ENCODE measurements at places on chromosomes 7 and 10.

DNA sequence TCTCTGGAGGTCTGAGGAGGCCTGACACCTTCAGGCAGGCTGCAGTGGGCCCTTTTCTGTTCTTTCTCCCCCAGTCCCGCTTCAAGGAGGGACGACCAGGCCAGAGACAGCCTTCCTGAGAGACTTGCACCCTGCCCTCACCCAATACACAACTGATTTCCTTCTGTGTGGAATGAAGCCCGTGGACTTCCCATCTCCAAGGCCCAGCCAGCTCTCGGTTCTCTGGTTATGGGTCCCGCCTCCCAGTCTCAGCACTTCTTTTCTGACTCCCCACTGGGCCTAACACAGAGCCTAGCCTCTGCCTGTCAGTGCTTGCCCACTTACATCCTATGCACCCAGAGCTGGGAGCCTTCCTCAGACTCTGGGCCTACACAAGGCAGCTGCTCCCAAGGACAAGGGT is 24.1 kb upstream of the ADCYAP1R1 start:
- no peak for DNase-seq

DNA sequence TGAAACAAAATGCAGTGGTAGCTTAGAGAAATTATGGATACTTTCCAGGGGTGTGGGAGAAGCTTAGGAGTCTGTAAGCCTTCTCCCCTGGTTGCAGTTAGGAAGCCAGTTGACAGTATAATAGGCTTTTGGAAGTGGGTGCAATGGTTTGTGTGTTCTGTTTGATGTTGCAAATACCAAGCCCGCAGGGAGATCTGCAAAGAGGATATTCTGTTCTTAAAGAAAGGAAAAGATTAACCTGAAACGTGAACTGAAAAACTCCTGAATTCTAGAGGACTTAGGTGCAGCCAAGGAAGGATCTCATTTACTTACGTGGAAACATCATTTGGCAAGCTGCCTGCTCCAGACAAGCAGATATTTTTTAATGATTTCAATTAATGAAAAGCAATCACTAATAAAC is 496.6 kb downstream of the AUTS2 start:
- no peak for DNase-seq

DNA sequence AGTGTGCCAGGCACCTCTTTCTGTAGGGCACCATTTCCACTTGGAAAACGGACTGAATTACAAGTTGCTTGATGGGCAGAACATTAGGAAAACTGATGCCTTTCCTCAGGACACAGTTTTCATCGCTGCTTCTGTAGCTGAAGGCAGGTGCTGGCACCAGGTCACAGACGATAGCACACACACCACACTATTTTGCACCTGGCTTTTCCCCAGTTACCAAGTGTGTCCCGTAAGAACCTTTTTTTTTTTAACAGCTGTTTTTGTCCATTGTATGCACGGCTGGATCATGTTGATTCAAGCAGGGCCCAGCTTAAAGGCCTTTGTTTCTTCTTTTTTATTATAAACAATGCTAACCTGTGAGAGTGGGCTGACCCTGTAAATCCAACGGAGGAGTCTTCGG is 1.3 kb upstream of the GET4 start:
- DNase-seq: no peak

- DNase-seq: no peak
Observed at GRCh38 chr10:72244573-72245038, 28.5 kb upstream of the ASCC1 start.

DNA sequence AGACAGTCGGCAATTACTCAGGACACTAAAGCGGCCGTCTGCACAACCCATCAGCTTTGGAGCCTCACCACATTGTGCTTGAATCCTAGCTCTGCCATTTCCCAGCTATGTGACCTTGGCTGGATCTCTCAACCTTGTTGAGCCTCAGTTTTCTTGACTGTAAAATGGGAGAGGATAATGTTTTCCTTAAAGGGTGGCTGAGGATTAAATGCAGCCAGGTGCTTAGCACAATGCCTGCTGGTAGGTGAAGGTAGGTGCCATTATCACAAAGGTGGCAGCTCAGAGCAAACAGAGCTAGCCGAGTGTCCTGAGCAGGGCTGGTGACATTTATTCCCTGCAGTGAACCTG is 508.5 kb upstream of the ZMIZ1 start:
- no peak for DNase-seq

DNA sequence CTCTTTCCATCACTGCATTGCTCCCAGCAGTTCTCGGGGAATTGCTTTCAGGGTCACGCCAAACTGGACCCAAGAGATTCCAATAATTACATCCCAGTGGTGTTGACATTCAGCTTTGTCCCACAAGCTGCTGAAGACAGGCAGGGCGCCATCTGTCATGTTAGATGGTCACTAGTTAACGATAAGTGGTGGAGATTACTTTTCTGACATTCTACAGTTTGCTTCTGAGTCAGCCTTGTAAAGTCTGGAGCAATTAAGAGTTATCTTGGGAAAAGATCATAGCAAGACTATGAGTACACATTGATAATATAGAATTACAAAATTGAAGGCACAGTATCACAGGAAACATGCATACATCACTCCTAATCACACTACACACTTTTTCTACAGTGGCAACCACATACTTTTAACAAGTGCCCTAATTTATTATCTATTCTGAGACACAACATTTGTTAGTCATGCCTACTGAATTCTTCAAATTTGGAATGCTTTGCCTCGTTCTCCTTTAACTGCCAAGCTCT is 41.9 kb downstream of the SEMA3C start:
- DNase-seq: no peak

DNA sequence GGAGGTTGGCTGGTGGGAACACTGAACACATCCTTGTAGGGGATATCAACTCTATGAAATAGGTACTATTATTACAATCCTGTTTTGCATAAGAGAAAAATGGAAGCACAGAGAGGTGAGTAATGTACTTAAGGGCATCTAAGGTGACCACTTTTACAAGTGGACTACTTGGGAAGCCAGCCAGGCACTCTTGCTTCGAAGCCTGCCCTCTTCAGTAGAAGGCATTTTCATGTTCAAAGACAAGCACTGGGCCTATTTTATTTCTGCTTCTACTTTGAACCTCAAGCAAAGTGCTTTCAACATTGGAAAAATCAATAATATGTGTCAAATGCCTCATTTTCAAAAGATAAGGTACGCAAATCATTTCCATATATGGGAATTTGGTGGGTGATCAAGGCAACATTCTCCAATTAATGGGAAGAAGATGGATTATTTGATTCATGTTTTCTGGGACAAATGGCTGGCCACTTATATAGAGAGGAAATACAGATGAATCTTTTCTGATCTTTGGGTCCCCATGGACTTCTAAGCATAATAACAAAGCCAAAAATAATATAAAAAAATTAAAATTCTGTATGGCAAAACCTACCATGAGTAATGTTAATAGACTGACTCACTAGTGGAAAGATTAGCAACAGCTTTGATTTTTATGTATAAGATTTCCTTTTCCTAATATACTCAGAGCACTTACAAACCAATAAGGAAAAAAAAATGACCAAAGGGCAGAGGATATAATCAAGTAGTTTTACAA is 270.2 kb downstream of the FRMD4A start:
- DNase-seq: no peak

DNA sequence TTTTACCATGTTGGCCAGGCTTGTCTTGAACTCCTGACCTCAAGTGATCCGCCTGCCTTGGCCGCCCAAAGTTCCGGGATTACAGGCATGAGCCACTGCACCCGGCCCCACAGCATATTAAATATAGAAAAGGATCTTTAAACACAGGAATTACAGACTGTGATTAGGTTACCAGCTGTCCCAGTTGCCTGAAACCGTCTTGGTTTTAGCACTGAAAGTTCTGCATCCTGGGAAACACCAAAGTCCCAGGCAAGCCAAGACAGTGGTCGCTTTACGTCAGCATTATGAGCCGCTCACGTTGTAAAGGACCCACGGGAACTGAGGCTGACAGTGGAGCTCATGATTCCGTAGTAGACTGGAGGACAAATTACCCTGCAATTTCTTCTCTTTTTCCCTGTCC is 69.0 kb upstream of the FAM180A start:
- DNase-seq: no peak

DNA sequence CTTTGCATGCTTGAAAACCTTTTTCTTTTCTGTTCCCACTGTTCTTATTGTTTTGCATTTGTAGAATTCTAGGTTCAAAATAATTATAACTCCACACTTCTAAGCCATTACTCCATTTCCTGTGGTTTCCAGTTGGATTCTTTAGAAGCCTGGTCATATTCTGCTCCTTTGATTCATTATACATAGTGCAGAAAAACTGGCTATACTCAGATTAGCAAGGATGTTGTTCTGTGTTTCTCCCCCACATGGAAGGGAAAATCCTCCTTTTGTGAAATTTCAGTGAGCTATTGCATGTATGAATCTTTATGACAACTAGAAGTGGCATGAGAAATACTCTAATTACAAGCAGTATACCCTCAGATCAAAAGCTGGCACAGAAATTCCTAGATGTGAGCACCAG is 79.5 kb downstream of the SLC13A1 start:
- no peak for DNase-seq

DNA sequence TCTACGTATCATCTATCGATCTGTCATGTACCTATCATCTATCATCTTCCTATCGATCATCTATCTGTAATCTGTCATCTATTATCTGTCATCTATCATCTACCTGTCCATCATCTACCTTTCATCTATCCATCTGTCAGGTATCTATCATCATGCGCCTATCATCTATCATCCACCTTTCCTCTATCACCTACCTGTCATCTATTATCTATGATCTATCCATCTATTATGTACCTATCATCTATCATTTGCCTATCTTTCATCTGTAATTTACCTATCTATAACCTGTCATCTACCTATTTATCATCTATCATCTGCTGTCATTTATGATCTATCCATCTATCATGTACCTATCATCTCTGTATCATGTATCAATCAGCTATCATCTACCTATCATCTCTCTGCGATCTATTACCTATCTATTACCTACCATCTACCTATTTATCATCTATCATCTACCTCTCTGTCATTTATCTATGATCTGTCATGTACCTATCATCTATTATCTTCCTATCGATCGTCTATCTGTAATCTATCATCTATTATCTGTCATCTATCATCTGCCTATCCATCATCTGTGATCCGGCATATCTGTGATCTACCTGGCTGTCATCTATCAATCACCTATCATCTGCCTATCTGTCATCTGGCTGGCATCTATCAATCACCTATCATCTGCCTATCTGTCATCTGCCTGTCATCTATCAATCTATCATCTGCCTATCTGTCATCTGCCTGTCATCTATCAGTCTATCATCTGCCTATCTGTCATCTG is 1.6 kb upstream of the VIPR2 start:
- no peak for DNase-seq

DNA sequence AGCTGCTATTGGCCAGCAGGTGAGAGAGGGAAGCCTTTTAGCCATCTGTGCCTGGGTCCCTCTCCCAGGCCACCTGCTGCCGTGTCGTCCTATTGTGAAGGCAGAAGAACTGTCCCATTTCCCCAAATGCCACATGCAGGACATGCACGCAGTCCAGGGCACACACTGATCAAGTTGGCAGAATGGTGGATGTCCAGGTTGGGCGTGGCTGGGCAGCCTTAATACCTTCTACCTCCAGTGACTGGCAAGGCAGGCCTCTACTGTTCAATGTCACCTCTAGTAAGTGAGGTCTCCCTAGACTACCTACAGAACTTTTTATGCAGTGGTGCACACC is 37.6 kb downstream of the ALOX5 start:
- DNase-seq: no peak

- DNase-seq: no peak
Observed at GRCh38 chr7:70017357-70017756, 419.1 kb downstream of the AUTS2 start.

GRCh38 chr10:108422286-108422685 is 1257.8 kb upstream of the SORCS1 start:
- no peak for DNase-seq

- no peak for DNase-seq
Observed at GRCh38 chr7:103636153-103636552, 190.1 kb upstream of the SLC26A5 start.

DNA sequence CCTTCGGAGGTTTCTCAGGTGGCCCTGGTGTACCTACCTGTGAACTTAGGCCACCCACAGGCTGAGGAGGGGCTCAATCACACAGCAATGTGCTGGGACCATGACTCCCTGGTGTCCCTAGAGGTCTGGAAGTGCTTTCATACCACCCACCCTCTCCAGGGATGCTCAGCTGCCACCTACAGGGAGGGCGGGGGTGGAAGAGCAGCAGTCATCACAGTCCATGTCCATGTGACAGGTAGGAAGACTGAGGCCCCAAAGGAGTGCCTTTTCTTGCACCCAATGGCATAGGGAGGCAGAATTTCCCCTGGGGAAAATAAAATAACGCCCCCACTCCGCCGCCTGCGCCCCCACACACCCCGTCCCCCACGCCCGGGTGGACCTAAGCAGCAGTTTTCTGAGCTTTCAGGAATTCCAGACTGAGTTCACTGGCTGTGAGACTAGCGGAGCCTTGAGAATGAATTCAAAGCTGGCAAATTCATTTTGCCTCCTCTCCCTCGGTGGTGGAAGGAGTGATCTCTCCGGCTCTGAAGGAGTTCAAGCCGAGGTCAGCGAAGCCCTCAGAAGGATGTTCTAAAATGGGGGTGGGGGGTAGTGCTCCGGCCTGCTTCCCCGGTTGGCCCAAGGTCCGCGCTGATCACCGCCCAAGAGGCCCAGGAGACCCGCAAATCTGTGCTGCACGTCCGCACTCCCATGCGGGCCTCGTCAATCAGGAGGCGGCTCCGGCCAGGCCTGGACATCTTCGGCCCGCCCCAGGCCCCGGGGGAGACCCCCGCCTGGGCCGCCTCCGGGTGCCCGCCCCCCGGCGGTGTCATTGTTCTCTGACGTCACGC is 2.1 kb upstream of the ZMIZ1 start:
- DNase-seq: no peak

DNA sequence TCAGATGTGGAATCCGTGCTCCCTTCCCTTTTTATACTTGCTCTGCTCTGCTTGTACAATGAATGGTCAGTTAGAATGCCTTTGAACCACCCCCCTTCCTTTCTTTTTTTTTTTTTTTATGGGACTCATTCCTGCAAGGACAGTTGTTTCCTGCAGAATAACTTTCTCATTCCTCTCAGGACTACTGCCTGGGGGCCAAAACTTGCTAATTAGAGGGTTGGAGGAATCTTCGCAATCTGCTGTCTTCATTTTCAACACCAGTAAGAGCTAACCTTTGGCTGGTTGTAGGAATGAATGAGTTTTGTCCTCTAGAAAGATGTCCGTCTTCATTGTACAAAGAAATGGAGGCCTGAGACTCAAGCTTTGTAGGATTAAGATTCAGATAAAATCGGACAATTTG is 868.1 kb downstream of the LRMDA start:
- no peak for DNase-seq

- DNase-seq: no peak
Observed at GRCh38 chr7:91784469-91784868, 96.0 kb downstream of the MTERF1 start.

DNA sequence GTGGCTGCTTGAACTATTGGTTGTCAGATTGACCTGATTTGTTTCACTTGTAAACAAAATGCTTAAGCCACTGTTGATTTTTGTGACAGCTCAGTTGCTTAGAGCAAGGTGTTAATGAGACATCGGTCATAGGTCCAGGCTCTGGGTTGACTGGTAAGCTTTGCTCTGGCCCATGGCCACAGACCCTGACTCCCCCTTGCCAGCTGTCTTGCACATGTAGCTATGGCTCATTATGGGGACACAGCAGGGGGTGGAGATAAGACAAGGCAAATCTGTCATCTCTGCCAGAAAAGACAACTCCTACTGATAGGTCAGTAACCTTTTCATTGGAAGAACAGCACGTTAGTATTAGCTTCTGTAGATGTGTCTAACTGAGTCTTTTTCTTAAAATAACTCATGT is 95.3 kb downstream of the KAT6B start:
- no peak for DNase-seq
